Regular cardiac myocyte (primary cell): ENCODE measurements at places on chromosomes 4 and X. TPM values are rescaled to one million over a fixed set of nuclear protein-coding genes. Genes with fewer than 3 reads are reported as not detected.

The SPIN4 gene
- 2.5 and 8.4 TPM in 2 replicates for total RNA-seq

The QRFPR gene
- not detected in 2 replicates for total RNA-seq

The CT47B1 gene
- total RNA-seq = not detected in 2 replicates

The SPRY1 gene
- 27.6 and 32.7 TPM in 2 replicates for total RNA-seq

The JAKMIP1 gene
- not detected in 2 replicates for total RNA-seq

The HAUS7 gene
- 12.7 and 31.1 TPM in 2 replicates for total RNA-seq

The STK32B gene
- total RNA-seq = 2.1 and 2.8 TPM in 2 replicates

The PPP2R2C gene
- not detected in 2 replicates for total RNA-seq

The HELQ gene
- 12.8 and 16.1 TPM in 2 replicates for total RNA-seq

The SH2D1A gene
- total RNA-seq = not detected in 2 replicates

The TRPC5OS gene
- total RNA-seq = not detected in 2 replicates

The TMEM156 gene
- total RNA-seq = under 0.01 and 0.58 TPM in 2 replicates

The MAGEA1 gene
- not detected in 2 replicates for total RNA-seq

The ZNF732 gene
- 0.28 and 1.2 TPM in 2 replicates for total RNA-seq

The ESX1 gene
- total RNA-seq = not detected in 2 replicates

The MTCP1 gene
- total RNA-seq = 2.5 and 5.2 TPM in 2 replicates

The SNCA gene
- total RNA-seq = 0.56 and 0.96 TPM in 2 replicates

The XG gene
- 0.58 and 2.5 TPM in 2 replicates for total RNA-seq

The ARHGEF6 gene
- 6.3 and 18.0 TPM in 2 replicates for total RNA-seq

The FAM184B gene
- under 0.01 and 0.28 TPM in 2 replicates for total RNA-seq

The ABCD1 gene
- total RNA-seq = 11.0 and 11.1 TPM in 2 replicates

The DOCK11 gene
- total RNA-seq = 16.5 and 26.2 TPM in 2 replicates

The EVC gene
- total RNA-seq = 22.2 and 33.8 TPM in 2 replicates

The ATP8A1 gene
- total RNA-seq = 0.19 and 1.1 TPM in 2 replicates

The SMIM10L2A gene
- under 0.01 and 1.7 TPM in 2 replicates for total RNA-seq

The BEND2 gene
- not detected in 2 replicates for total RNA-seq

The AKAP14 gene
- total RNA-seq = not detected in 2 replicates

The FAM114A1 gene
- total RNA-seq = 489 and 527 TPM in 2 replicates

The STAP1 gene
- total RNA-seq = not detected in 2 replicates

The PPP1R2C gene
- total RNA-seq = not detected in 2 replicates

The UNC5C gene
- total RNA-seq = 4.4 and 4.8 TPM in 2 replicates

The ZNF141 gene
- total RNA-seq = 8.2 and 12.1 TPM in 2 replicates
